H4 (cell line): ENCODE measurements at places on chromosomes 1 and 21. TPM values are rescaled to one million over a fixed set of nuclear protein-coding genes. Genes with fewer than 3 reads are reported as not detected.

Gene DCDC2B
- total RNA-seq = not detected in 2 replicates

Gene RGS13
- total RNA-seq = not detected in 2 replicates

Gene MLLT11
- 49.2 and 65.3 TPM in 2 replicates for total RNA-seq

Gene CR1
- total RNA-seq = not detected in 2 replicates

Gene LAPTM5
- 0.10 TPM in 1 of 2 replicates, not detected in the other for total RNA-seq

Gene CYP4X1
- 0.17 TPM in 1 of 2 replicates, not detected in the other for total RNA-seq

Gene KRTAP13-3
- not detected in 2 replicates for total RNA-seq

Gene APOBEC4
- not detected in 2 replicates for total RNA-seq

Gene FAM177B
- total RNA-seq = not detected in 2 replicates

Gene OR2M3
- total RNA-seq = 0.04 TPM in 1 of 2 replicates, not detected in the other

Gene USH2A
- total RNA-seq = 0.04 TPM in 1 of 2 replicates, not detected in the other

- DNase-seq = peak; percentile 66
Measured at GRCh38 chr1:212291505-212292134, 6.4 kb downstream of the PPP2R5A start.

GRCh38 chr1:170929835-170930554 is 5.3 kb upstream of the MROH9 start:
- peak; percentile 57 for DNase-seq

DNA sequence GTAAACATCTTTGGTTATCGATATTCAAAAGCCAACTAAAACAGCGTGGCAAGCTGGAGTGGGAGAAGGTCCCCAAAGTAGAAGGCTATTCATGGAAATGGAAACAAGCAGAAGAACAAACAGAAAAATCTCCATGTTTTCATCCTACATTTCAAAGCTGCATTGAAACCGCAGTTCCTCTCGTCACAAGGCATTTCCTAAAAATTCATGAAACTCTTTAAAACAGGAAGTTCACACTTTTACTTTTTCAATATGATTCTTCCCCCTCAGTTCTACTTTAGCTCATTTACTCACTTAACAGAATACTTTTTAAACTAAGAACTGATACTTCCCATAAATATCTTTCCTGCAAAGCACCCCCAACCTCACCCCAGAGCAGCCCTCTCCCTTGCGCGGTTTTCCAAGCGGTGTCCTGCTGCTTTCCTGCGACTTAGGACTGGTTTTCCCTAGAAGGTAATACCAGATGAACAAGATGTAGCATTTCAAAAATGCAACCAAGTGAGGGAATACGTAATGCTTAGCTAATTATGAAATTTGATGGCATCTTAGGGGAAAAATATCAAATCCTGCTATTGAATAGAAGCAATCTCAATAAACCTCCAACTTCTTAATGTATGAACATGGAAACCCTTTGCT is 228.3 kb upstream of the PKN2 start:
- DNase-seq = no peak

GRCh38 chr1:47471163-47471562 is 33.3 kb downstream of the FOXD2 start:
- no peak for DNase-seq

GRCh38 chr1:37064039-37064438 is 29.7 kb upstream of the GRIK3 start:
- no peak for DNase-seq

DNA sequence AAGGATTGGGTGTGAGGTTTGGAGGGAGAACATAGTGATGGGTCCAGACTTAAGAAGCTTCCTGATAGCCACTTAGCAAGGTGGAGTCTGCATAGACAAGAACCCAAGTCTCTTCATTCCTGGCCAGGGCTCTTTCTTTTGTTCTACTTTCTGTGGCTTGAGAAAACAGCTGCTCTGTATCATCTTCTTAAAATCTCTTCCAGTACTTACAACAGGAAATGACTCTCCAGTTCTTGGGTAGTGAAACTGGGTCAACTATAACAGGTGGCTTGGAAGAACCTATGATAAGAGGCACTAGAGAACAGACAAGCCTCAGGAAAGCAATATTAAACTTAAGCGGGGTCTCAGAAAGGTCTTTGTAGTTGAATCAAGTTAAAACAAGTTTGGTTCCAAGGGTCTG is 148.1 kb upstream of the USP24 start:
- no peak for DNase-seq

DNA sequence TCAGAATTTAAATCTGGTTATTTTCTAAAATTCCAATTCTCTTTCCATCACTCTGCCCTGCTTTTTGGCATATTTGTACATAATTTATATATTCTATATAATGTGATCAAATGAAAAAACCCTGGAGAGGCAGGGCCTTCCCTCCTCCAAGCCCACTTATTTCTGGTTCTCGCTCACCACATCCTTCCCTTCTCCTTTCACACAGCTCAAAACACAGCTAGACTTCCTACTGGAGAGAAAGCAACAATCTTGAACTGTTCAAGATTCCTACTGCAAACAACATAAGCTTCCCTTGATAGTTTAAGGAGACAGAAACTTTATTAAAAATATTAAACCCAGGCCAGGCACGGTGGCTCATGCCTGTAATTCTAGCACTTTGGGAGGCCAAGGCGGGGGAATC is 7.6 kb upstream of the AIM2 start:
- DNase-seq = no peak

- DNase-seq = no peak
Measured at GRCh38 chr1:234469376-234469775, 9.6 kb downstream of the TARBP1 start.

DNA sequence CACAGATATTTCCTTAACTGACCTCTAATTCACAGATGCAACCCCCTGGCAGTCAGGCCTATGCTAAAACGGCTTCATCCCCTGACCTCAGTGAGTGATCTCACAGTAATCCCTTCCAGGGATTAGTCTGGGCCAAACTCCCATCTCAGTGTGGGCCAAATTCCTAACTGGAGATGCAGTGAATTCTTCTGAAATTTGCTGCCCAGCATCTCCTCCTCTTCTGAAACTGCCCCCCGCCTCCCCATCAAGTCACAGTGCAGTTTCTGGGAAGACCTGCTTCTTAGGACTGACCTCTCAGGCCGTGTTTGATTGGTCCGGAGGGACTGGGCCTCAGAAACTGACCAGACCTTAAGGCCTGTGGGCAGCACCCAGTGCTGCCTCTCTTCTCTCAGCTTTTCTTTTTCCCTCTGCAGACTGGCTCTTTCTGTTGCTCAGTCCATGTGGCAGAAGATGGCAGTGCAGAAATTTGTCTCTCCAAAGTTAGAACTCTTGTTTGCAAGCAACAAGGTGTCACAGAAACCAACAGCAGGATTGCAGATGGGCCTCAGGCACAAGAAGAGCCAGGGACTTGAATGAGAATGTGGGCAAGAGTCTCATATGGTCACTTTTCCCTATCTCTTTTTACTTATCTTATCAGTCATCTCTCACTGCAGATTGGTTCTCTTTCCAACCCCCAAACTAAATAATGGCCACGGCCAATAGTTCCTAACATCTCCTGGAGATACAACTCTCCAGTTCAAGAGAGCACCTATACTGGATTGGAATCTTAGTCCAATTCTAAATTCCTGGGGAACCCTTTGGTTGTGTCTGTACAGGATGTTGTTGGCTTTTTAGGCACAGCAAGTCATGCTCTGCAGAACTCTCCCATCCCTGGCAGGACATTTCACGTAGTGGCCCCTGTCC is 95.5 kb upstream of the RALGPS2 start:
- DNase-seq = no peak

DNA sequence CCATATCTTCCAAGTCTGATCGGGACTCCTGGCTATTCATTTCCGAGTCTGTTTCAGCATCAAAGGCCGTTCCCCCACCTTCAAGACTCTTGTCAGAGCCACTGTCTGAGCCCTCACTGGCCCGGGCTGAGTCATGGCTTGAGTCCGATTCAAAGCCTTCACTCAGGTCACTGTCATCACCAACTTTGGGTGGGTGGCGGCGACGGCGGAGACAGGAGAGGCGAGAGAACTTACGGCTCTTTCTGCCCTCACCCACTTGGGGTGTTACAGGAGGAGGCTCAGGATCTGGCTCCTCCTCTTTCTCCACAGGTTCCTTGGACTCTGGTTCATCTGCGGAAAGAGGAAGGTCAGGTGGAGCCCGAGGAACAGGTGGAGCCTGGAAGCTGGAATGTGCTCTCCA is 16.6 kb downstream of the SMG5 start:
- DNase-seq = no peak

- no peak for DNase-seq
Measured at GRCh38 chr1:181327796-181328195, 155.5 kb upstream of the CACNA1E start.

DNA sequence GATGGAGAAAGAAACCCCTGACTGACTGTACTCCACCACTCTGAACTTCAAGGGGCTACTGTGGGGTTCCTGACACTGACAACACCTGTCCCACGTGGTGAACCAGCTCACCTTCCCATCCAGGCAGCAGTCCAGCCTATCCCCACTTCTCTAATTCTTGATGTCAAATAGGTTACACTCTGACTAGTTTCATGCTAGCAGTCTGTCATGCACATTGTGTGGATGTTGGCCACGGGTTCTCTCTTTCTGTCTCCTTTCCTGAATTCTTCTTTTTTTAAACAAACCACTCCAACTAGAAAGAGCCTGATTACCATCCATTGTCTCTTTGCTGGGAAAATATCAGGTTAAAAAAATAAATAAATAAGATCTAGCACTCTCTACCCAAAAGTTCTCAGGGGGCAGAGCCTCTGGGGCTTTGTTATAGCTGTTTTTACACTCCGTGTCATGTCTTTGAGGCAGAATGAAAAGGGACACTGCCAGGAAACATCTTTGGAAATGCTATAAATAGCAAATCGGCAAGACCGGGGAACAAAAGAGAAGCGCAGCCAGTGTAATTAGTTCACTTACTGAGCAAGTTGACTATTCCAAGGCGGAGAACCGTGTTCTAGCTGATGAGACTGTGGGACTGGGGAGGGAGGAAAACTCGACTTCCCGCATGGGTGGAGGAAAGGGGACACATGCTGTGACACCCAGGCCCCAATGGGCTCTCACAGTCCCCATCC is 356.1 kb downstream of the OMA1 start:
- no peak for DNase-seq

DNA sequence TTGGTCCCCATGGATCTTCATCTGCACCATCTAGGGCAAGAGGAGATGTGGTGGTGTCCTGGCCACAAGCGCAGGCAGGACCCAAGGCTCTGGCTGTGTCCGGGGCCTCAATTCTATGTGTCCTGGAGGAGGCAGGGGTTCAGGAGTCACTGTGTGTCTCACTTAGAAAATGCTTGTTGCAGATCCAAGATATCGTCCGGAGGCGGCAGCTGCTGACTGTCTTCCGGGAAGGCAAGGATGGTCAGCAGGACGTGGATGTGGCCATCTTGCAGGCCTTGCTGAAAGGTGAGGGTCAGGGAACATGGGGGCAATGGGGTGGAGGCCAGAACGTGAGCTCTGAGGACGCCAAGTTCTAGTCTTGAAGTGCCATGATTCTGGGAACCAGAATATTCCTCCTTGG is 29.1 kb downstream of the TRPM2 start:
- no peak for DNase-seq

DNA sequence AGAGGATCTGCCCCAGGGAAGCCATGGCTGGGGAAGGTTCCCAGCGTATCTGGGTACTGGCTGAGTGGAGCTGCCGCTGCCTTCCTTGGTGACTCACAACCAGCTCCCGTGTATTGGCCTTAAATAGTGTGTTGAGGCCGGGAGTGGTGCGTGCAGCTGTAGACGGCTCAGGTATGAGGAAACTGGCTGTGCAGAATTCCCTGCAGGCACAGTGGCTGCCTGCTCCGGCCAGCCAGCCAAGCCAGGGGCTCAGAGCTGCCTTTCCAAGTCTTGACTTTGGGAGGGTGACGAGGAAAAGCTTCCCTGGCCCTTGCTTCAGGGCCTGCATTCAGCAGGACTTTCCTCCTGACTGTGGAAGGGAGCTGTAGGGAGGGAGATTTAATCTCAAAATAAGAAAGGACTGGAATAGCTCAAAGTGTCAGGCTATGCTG is at the start of gene VTCN1:
Gene VTCN1, minus strand, starts transcription at position 97 of the 431 bp plus-strand sequence. Its CDS starts 72 bp downstream, at position 25.
- DNase-seq = peak; percentile 4

GRCh38 chr1:60916199-60916598 is 166.2 kb upstream of the NFIA start:
- DNase-seq = no peak

GRCh38 chr1:7046314-7046713 is 261.1 kb downstream of the CAMTA1 start:
- peak; percentile 58 for DNase-seq

- no peak for DNase-seq
Measured at GRCh38 chr1:6612641-6613360, 730 bp upstream of the PHF13 start.

GRCh38 chr1:19661721-19662228 is 2.9 kb upstream of the HTR6 start:
- no peak for DNase-seq

DNA sequence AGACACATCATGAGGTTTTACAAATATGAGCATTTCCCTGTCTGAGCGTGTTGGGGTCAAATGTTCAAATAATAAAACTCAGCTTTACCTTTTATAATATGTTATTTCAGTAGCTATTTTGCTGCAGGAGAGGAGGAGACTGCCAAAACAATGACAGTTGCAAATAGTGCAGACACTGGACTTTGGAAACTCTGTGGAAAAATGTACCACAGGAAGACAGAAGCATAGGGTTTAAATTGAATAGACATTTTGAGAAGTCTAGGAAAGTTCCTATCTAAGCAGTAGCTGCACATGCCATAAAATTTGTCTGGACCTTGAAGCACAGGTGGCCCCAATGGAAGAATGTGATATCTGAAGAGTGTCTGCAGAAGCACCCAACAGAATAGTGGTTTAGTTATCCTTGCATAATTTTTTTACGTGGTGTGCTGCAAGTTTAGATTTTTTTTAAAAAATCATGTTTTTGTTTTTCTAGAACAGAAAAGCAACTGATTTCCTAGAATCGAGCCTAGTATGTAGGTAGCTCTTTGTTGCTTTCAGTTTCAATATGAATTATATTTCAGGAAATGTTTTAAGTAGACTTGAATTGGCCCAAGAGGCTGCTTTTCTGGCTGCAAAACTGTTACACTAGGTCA is 14.0 kb upstream of the GBP5 start:
- DNase-seq = no peak

- no peak for DNase-seq
Measured at GRCh38 chr1:89347296-89347695, 16.6 kb upstream of the GBP6 start.

GRCh38 chr1:247287460-247287859 is 31.6 kb downstream of the VN1R5 start:
- DNase-seq = no peak

- no peak for DNase-seq
Measured at GRCh38 chr1:19007491-19008441, 51.3 kb upstream of the IFFO2 start.

- no peak for DNase-seq
Measured at GRCh38 chr1:153233448-153233847, 16.1 kb downstream of the PRR9 start.

DNA sequence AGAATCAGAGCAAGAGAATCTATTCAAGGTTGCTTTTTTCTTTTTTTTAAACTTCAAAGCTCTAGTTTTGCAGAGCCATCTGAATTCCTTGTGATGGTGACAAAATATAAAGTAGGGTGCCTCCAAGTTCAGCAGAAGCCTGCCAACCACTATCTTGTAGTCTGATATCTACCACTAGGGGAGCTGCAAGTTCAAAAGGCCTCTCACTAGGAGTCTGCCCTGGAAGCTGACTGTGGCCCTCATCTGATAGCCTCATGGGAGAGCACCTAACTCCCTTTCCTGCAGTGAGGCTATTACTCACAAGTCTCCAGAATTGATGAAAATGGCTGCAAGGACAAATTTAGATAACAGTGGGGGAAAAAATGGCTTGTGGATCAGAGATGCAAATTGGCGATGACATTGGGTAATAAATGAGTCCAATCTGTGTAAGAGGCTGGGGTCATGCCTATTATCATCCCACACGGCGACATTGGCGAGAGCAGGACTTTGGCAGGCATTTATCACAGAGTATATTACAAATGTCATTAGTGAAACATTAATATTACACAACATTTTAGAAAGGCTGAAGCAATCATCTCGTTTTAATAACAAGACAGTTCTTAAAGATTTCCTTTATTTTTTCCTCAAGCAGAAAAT is 10.7 kb upstream of the ZP4 start:
- peak; percentile 19 for DNase-seq
